ENCODE measurements at places on chromosomes 5 and 9.

GRCh38 chr5:73393611-73394489 lies 54.7 kb downstream of the FOXD1 start:
- H3K4me1 ChIP-seq: no peaks in the 10 kb centered on the region
- H3K4me3 ChIP-seq: no peak overlapping the region
- H3K27me3 ChIP-seq: peaks cover 26% of the 10 kb centered on the region
- H3K27ac ChIP-seq: no peak overlapping the region

DNA sequence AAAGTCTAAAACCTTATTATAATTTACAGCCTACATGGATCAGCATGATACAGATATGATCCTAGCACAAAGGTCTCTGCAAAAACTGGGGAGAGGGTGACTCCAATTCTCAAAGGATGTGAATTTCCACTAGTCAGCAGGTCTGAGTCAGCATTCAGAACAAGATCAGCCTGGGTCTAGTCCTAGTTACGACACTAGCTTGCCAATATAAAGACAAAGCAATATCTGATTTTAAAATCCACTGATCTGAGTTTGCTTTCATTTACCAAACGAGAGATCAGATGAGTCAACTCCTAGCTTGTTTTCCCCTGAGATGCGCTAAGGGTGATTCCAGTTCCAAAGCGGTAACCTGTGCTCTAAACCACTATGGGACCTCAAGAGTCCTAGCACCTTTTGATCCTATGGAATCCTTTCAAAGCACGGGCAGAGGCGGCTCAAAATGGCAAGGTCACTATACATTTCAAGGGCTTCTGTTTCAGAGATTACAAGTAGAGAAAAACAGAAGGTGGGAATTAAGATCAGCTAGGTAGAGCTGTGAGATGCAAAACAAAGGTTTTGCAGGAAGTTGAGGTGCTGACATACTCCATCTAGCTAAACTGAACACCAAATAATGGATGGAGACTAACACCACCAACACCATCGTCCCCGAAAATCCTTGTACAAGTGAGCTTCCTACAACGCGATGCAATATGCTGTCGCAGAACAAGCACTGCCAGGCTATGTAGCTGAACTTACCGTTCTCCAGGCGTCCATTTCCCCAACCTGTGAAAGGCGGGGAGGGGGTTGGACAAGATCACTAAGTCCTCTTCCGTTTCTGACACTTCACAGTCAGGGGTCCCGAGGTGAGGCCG lies 906 bp downstream of the SLC25A51 start:
- H3K27me3 ChIP-seq: no peaks in the 10 kb centered on the region
- peaks cover 12% of the 10 kb centered on the region for H3K4me1 ChIP-seq
- peaks cover 10% of the 10 kb centered on the region for H3K36me3 ChIP-seq
- peak overlapping the region; percentile 98 for H3K27ac ChIP-seq

DNA sequence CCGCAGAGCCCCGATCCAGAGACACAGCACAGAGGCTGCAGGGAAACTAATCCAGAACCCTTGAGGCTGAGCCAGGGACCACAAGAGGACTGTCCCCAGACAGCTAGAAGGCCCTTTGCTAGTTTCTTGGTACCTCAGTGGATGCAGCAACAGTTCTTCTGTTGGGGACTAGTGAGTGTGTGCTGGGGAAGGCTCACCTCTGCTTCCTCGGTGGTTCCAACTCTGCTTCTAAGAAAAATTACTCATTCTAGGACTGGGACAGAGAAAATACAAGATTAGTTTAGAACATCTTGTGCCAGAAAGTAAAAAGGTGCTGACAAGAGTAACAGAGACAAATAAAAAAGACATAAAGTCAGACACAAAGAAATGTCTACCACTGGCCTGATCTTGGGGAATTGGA lies 19.5 kb upstream of the ZNF484 start:
- no peaks in the 10 kb centered on the region for H3K27me3 ChIP-seq
- no peak for DNase-seq
- H3K4me3 ChIP-seq: no peak overlapping the region
- H3K36me3 ChIP-seq: no peaks in the 10 kb centered on the region
- no peaks in the 10 kb centered on the region for H3K4me1 ChIP-seq

GRCh38 chr9:35594471-35594870 lies 10.6 kb upstream of the TESK1 start:
- peaks cover 2% of the 10 kb centered on the region for H3K4me1 ChIP-seq
- no peak overlapping the region for H3K27ac ChIP-seq
- DNase-seq: no peak
- no peak overlapping the region for H3K4me3 ChIP-seq

DNA sequence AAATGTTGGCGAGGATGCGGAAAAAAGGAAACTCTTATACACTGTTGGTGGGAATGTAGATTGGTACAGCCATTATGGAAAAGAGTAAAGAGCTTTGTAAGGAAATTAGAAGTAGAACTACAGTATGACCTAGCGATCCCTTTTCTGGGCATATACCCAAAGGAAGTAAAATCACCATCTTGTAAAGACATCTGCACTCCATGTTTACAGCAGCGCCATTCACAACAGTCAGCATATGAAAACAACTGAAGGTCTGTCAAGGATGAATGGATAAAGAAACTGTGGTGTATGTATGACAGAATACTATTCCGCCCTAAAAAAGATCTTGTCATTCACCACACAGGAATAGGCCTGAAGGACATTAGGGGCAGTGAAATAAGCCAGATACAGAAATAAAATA lies 27.7 kb upstream of the SLC25A51 start:
- peaks cover 3% of the 10 kb centered on the region for H3K27me3 ChIP-seq
- DNase-seq: no peak
- no peak overlapping the region for H3K27ac ChIP-seq
- H3K4me1 ChIP-seq: no peaks in the 10 kb centered on the region
- peaks cover 3% of the 10 kb centered on the region for H3K36me3 ChIP-seq
- H3K4me3 ChIP-seq: no peak overlapping the region

- no peaks in the 10 kb centered on the region for H3K27me3 ChIP-seq
- H3K36me3 ChIP-seq: peaks cover 6% of the 10 kb centered on the region
- DNase-seq: no peak
Measured at GRCh38 chr5:122877518-122877917, 32.1 kb downstream of the SNX24 start.

GRCh38 chr9:72149231-72149975 lies at the start of gene GDA:
TSS of gene GDA (plus strand) at chr9:72149440. CDS start at chr9:72149560, 120 bp downstream.
- H3K36me3 ChIP-seq: no peaks in the 10 kb centered on the region
- peaks cover 12% of the 10 kb centered on the region for H3K4me1 ChIP-seq
- peaks cover 54% of the 10 kb centered on the region for H3K27me3 ChIP-seq
- peak within 1 kb of the TSS; percentile 81 for H3K4me3 ChIP-seq
- H3K27ac ChIP-seq: peak within 1 kb of the TSS; percentile 7

DNA sequence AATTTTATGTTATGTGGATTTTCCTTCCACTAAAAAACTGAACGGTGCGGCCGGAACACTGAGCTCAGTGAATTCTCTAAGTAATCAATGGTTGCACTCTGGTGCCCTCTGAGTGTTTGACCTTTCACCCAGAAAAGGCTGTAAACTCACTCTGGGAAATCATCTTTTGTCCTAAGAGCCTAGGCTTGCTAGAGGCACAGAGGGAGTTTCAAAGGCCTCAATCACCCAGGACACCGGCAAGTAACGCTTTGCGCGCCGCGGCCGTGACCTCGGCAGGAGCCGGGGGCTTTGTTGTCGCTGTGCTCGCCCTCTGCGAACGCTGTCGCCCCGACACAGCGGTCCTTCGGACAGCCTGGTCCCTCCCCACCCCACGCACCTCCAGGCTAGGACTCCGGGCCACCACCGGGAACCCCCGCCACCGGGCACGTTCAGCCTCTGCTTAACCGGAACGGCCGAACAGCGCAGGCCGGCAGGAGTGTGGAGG lies 703 bp downstream of the ISCA1 start:
- DNase-seq: no peak
- peaks cover 21% of the 10 kb centered on the region for H3K36me3 ChIP-seq
- peak overlapping the region; percentile 89 for H3K4me3 ChIP-seq
- H3K27me3 ChIP-seq: no peaks in the 10 kb centered on the region
- peaks cover 40% of the 10 kb centered on the region for H3K4me1 ChIP-seq
- H3K27ac ChIP-seq: peak overlapping the region; percentile 97

- H3K27me3 ChIP-seq: peaks cover 34% of the 10 kb centered on the region
- DNase-seq: no peak
- peaks cover 11% of the 10 kb centered on the region for H3K36me3 ChIP-seq
- peaks cover 26% of the 10 kb centered on the region for H3K4me1 ChIP-seq
- H3K4me3 ChIP-seq: peak overlapping the region; percentile 82
Measured at GRCh38 chr9:125409217-125409636, 147.6 kb downstream of the GAPVD1 start.

GRCh38 chr5:96903300-96903699 lies 27.0 kb downstream of the ERAP2 start:
- peaks cover 53% of the 10 kb centered on the region for H3K36me3 ChIP-seq
- H3K4me3 ChIP-seq: no peak overlapping the region
- DNase-seq: no peak
- H3K27me3 ChIP-seq: no peaks in the 10 kb centered on the region
- no peak overlapping the region for H3K27ac ChIP-seq

DNA sequence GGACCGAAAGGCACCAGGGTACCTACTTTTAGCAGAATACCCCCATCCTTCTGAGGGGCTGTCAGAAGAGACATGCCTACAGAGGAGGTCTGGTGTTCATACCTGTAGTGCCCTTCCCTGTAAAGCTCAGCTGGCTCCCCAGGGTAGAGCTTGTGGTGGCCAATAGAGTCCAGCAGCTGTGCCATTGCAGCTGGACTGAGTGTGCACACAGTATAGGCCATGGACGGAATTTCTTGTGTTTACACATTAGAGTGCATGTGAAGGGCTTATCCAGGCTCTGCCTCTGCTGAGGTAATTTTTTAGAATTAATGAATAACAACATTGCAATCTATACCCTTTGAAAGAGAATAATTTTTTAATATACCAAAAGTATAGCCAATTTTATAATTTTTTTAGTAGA lies 191.0 kb downstream of the ZSWIM6 start:
- H3K27ac ChIP-seq: no peak overlapping the region
- no peak overlapping the region for H3K4me3 ChIP-seq
- peaks cover 30% of the 10 kb centered on the region for H3K36me3 ChIP-seq
- H3K4me1 ChIP-seq: no peaks in the 10 kb centered on the region
- H3K27me3 ChIP-seq: no peaks in the 10 kb centered on the region

- H3K4me1 ChIP-seq: peaks cover 29% of the 10 kb centered on the region
- no peaks in the 10 kb centered on the region for H3K27me3 ChIP-seq
- H3K27ac ChIP-seq: no peak overlapping the region
- H3K4me3 ChIP-seq: no peak overlapping the region
- no peak for DNase-seq
- peaks cover 42% of the 10 kb centered on the region for H3K36me3 ChIP-seq
Measured at GRCh38 chr9:125959951-125960619, 212.9 kb downstream of the PBX3 start.

DNA sequence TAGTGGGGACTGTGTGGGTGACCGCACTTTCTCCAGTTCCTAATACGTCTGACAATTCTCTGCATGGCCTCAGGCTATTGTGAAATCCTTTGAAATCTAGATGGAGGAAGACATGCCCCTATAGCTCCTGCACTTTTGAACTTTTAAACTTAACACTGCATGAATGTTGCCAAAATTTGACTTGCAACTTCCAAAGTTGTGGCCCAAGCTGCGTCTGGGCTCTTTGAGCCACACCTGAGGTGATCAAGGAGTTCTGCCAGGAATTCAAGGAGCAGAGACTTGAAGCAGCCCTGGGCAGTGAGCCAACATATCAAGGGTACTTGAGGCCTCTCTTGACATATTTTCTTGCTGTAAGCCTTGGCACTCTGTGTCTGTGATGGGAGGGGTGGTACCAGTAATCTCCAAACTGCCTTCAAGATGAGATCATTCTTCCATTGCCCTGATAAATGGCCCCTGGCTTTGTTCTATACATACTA lies 1336.1 kb upstream of the CDH9 start:
- H3K4me1 ChIP-seq: no peaks in the 10 kb centered on the region
- H3K27ac ChIP-seq: no peak overlapping the region
- no peak for DNase-seq
- H3K36me3 ChIP-seq: no peaks in the 10 kb centered on the region
- H3K27me3 ChIP-seq: no peaks in the 10 kb centered on the region

DNA sequence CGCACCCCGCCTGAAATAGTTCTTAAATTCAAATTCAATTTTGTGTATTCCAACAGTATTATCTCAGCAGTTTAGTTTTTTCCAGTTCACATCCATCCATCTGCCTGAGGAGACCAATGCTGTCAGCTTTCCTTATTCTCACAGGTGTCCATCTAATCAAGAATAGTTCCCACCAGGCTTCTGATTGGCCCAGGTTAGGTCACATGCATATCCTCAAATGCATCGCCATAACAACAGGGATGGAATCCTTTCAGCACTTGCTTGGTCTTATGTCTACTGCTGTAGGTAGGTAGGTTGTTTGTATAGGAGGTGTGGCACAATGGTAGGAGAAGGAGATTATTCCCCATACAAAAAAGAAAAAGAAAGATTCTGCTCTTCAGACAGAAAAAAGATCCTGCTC lies 91.2 kb downstream of the UBE2R2 start:
- no peak overlapping the region for H3K27ac ChIP-seq
- no peak overlapping the region for H3K4me3 ChIP-seq
- DNase-seq: no peak
- peaks cover 32% of the 10 kb centered on the region for H3K36me3 ChIP-seq
- peaks cover 16% of the 10 kb centered on the region for H3K4me1 ChIP-seq

- peak overlapping the region; percentile 81 for H3K27ac ChIP-seq
- H3K4me1 ChIP-seq: peaks cover 27% of the 10 kb centered on the region
- peak overlapping the region; percentile 83 for H3K4me3 ChIP-seq
- no peaks in the 10 kb centered on the region for H3K27me3 ChIP-seq
Measured at GRCh38 chr5:138753794-138754698, 821 bp downstream of the CTNNA1 start.

DNA sequence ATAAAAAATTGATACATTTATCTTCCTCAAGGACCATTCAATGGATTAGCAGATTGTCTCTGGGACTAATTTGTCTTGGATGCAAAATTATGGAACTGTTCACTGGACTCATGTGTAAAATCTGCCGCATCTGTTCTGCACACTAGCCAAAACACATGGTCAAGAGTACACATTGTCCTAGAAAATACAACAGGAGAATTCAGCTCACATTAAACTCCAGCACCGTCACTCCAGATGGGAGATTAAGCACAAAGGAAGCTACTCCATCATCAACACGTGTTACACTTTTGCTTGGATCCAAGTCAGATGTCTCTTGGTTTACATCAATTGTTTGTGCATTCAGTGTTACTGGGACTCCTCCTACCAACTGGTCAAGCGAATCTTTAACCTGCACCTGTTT lies 28.8 kb downstream of the C5 start:
- no peaks in the 10 kb centered on the region for H3K36me3 ChIP-seq
- no peak overlapping the region for H3K4me3 ChIP-seq
- peaks cover 2% of the 10 kb centered on the region for H3K4me1 ChIP-seq
- no peak for DNase-seq
- H3K27me3 ChIP-seq: no peaks in the 10 kb centered on the region

DNA sequence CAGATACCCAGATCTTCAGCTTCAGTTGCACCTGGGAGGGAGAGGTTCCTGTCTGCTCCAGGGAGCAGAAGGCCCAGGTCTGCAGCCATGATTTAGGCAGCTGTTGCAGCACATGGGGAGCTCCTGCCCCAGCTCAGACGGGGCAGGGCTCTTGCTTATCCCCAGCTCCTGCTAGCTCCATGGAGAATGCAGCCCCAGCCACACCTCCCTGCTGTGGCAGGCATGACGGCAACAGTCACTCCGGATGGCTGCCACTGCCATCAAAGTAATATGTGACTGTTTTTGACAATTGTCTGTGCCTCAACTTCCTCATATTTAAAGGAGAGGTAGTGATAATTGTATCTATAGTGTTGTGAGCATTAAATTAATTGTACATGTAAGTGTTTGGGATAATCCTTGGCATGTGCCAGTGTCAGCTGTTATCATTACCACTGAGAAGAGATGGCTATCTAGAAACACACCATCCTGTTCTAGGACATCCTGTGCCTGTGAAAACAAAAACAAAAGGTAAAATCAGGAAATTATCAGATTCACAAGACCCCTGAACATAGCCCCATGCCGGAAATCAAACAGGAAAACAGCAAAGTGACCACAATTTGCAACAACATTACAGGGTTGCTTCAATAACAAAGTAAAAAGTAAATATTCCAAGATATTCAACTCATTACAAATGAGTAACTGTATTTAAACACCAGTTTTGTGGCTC lies 1048.8 kb upstream of the ACO1 start:
- DNase-seq: no peak
- H3K27me3 ChIP-seq: no peaks in the 10 kb centered on the region

All from stimulated activated naive B cell treated with anti-CD40 and anti-IgM and Interleukin-4, amounts not matched to agents 10 μg/mL and 1 μg/mL and 100 μg/mL, for 72 hours (primary cell).